ENCODE measurements at places on chromosomes 6 and 20.

DNA sequence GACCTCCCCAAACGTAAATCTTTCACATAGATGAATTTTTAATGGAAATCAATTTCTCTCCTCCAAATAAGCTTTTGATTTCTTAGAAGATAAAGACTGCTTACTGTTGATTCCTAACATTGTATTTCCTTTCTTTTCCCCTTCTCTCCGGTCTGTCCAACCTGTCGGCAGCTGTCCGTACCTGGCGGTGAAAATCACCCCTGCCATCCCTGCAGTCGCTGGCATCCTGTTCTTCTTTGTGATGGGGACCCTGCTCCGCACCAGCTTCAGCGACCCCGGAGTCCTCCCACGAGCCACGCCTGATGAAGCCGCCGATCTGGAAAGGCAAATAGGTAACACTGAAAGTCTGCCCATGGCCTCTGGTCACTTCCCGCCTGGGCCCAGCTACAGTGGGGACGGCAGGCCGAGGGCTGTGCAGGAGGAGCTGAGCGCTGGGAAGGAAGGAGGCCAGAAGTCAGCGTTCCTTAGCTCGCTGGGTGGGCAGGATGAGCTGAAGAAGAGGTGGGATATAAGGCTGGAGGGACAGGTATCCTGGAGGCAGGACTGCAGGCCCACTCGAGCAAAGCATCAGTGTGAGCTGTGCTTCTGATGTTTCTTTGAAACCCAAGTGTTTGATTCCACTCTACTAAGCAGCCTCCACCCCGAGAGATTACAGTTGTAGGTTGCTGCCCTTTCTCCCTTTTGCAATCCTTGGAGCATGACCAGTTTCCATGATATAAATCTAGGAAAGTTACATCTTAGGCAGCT is 161.6 kb downstream of the ZDHHC14 start:
- no peak for DNase-seq

DNA sequence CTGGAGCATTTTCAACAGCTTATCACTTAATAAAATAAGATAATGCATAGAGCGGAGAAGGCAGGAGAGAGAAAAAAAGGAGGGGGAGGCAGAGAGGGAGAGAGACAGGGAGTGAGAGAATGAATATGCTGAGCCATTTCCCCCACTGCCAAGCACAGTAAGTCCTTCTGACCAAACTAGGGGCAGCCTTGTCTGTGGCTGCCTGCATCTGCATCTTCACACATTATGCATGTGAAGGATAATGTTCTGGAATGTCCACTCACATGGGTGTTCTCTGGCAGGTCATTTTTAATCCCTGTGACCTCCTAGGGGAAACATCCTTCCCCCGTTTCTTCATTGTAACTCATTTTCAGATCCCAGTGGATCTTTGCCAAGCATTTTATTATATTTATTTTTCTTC is 269.3 kb downstream of the FOXA2 start:
- no peak for DNase-seq

DNA sequence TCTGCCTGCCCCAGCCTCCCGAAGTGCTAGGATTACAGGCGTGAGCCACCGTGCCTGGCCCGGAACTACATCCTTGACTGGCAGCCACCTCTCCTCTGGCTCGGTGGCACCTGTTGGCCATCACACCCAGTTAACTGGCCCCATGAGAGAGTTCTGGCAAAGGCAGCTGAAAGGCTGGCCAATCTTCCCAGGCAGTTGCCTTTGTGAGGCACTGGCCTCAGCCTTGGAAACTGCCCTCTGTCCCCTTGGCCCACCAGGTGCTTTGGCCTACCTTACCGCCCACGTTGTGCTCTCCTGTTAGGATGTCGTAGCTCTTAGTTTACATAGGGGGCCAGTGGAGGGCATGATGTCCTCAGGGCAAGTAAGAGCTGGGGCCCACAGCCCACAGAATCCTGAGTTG is 9.6 kb upstream of the MANBAL start:
- DNase-seq: no peak

GRCh38 chr6:44699082-44699481 is 311.6 kb downstream of the CDC5L start:
- no peak for DNase-seq
